ENCODE measurements at places on chromosomes 2 and 18. TPM values are rescaled to one million over a fixed set of nuclear protein-coding genes. Genes with fewer than 3 reads are reported as not detected.

UGT1A8 gene
- total RNA-seq: 0.37 TPM

FAM237A gene
- total RNA-seq: not detected

TMEM150A gene
- total RNA-seq: 14.6 TPM

MC4R gene
- not detected for total RNA-seq

GPBAR1 gene
- total RNA-seq: not detected

FAM110C gene
- 12.9 TPM for total RNA-seq

MOGAT1 gene
- total RNA-seq: not detected

CCDC74B gene
- total RNA-seq: 17.5 TPM

AGXT gene
- not detected for total RNA-seq

TTN gene
- not detected for total RNA-seq

ZNF892 gene
- total RNA-seq: 2.5 TPM

SLC5A7 gene
- total RNA-seq: not detected

SULT1C3 gene
- not detected for total RNA-seq

TUBA3D gene
- total RNA-seq: not detected

NETO1 gene
- total RNA-seq: not detected

VWC2L gene
- total RNA-seq: not detected
